ENCODE measurements at places on chromosomes 2 and 18.
A peak's percentile ranks its signal among the peaks of the same experiment; 100 is the strongest.

GRCh38 chr2:38122344-38122743, 46.4 kb upstream of the CYP1B1 start:
- DNase-seq = no peak

DNA sequence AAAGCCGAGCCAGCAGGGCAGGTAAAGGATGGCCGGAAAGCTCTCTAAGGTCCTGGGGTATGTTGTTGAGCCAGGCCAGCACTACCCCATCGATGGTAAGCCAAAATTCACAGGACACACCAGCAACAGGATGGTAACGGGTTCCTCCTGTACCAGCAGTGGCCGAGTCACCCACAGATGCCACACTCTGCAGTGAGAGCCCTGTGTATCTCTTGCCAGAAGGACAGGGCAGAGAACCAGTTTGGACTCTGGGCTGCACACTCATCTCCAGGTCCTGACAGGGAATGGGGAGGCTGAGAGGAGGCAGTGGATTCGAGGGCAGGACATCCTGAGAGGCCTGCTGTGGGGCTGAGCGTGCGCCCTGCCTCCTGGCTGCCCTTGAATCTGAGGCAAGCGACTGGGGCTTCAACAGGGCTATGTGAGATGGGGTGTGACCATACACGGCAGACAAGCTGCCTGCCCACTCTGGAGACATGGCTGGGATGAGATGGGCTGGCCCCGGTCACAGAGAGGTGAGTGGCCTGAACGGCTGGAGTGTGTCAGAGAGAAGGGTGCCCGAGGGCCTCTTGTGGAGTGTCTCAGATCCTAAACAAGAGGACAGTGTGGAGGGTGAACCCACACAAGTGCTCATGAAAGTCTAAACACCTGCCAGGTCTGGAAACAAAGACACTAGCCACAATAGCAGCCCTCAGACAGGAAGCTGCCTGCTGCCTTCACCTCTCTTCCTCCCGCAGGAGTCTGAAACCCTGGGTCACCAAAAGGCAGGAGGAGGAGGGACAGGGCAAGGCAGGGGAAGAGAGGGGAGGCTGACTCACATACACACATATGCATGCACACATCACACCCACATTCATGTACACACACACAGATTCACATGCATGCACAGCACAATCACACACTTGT, 182.3 kb downstream of the LOXHD1 start:
- DNase-seq = no peak

GRCh38 chr2:9251154-9252001, 44.8 kb downstream of the ASAP2 start:
- no peak for DNase-seq

- no peak for DNase-seq
Observed at GRCh38 chr2:194320520-194320919, 1336.5 kb upstream of the SLC39A10 start.

DNA sequence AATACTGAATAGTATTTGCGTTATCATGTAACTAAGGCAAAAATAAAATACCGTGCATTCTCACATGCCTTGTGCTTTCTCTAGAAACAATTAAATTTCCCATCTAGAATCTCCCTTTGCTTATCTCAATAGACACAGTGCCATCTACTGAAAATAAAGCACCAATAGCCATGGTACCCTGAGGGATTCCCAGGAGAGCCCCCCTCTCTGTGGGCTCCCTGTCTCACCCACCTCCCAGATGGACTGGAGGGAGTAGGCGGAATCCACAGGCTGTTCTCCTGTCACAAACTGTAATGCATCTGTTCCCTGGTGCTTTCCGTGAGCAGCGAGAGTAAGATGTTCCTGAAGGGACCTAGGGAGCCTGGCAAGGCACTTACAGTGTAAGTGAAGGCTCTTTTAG, 112.4 kb upstream of the UPP2 start:
- no peak for DNase-seq

DNA sequence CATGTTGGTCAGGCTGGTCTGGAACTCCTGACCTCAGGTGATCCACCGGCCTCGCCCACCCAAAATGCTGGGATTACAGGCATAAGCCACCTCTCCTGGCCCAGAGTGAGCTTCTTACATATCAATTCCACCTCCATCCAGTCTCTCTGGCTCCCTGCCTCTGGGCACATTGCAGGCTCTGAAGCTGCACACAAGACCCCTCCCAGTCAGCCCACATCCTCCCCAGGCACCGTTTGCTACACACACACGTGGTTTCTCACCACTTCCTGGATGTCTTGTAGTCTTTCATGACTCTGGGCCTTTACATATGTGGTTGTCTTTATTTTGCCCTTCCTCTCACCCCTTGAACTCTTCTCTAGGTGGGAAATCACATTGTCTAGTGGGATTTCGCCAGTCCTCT, 64.0 kb upstream of the CABLES1 start:
- DNase-seq = peak; percentile 76

GRCh38 chr2:84301717-84302116, 157.4 kb downstream of the SUCLG1 start:
- DNase-seq = no peak

GRCh38 chr2:12054956-12055618, 308.7 kb downstream of the LPIN1 start:
- no peak for DNase-seq

DNA sequence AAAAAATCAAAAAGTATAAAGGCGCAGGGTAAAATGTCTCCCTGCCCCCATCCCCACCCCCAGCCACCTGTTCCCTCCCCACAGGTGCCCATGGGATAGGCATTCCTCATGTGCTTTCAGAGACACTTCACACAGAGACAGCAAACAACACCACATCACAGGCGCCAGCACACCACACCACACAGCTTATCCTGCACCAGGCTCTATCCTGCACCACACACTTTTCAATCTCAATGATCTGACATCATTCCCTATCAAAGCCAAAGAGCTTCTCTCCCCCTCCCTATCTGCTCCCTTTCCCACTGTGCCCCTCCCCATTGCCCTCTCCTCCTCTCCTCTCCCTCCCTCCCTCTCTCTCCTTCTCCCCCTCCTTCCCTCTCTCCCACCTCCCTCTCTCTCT, 15.5 kb downstream of the FAM178B start:
- no peak for DNase-seq

- DNase-seq = peak; percentile 40
Observed at GRCh38 chr2:112482309-112483041, 519 bp downstream of the TTL start.

DNA sequence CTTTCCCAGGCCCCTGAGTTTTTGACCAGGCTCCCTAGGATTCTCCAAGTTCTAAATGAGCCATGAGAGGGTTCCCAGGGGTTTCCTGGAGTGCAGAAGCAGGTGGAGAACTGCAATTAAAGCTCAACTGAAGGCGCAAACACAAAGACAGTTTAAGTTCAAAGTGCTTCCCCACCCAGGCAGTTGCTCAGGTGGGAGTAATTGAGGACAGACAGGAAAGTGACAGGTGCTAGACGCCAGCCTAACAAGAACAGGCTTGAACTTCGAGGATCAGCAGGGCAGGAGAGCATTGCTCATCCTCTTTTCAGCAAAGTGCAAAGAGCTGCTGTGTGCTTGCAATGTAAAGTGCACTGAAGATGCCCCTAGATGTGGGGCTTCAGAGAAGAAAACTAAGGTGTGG, 77.2 kb upstream of the ST8SIA3 start:
- no peak for DNase-seq

DNA sequence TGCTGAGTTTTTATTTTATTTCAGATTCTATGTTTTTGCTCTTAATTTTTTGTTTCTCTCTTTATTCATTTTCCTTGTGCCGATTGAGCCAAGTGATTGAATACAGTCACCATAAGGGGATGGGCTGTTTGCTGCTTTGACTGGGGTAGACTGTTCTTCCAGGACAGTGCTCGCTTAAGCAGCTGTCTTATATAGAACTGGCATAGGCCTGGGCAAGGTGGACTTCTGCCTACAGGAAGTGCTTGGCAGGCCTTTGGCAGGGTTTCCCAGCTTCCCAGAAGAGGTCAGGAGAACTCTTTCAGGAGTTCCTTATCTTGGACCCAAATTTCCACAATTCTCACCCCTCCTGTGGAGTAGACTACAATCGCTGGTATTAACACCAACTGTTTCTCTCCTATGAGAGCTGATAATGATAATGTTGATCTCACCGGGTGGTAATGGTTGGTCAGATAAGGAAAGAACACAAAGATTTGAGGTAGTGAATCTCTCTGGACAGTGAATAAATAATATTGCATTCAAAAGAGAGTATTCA, 207.5 kb upstream of the ST6GAL2 start:
- no peak for DNase-seq

GRCh38 chr2:219254590-219255201, 978 bp upstream of the TUBA4A start:
- DNase-seq = peak; percentile 50

DNA sequence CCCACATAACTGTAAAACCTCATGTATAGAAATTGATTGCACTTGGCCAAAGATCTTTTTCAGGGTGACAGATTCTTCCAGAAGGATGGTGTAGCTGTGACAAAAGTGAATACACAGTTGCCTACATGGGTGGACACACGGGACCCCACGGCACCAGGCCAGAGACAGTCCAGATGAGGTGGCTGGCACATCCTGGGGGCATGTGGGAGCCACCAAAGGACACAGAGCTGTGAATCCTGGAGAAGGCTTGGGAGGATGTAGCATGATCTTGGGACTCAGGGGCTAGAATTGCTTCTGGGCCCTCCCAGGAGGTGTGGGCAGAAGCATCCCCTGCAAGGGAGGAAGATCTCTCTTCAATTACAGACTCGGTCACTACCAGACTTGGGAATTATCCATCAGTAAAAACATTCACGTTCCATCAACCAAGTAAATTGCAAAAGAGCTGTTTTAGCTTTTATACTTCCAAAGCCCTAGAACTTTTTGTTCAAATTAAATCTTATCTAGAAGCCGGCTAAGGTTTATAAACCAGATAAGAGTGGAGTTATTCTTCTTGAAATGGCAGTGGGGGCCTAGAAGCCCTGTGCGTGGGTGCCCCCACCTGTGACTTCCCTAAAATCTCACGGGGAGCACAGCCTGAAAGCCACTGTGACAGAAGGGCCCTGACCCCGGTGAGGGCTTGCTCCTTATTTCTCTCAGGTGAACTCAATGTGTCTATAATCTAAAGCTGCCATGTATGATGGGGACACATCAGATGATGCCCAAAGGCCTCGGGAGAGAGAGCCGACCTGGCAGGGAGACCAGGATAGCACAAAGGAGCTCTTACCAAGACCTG, 81.7 kb downstream of the SEPTIN10 start:
- no peak for DNase-seq

Measured in activated CD4-positive, alpha-beta T cell treated with anti-CD3 and anti-CD28 coated beads for 4 hours (primary cell).